D721Med (cell line): ENCODE measurements at places on chromosomes 16 and 17.

GRCh38 chr16:56262148-56262547 is 70.9 kb downstream of the GNAO1 start:
- DNase-seq = no peak

- no peak for DNase-seq
These were observed 40.0 kb downstream of the SMARCE1 start for GRCh38 chr17:40607641-40608040.

DNA sequence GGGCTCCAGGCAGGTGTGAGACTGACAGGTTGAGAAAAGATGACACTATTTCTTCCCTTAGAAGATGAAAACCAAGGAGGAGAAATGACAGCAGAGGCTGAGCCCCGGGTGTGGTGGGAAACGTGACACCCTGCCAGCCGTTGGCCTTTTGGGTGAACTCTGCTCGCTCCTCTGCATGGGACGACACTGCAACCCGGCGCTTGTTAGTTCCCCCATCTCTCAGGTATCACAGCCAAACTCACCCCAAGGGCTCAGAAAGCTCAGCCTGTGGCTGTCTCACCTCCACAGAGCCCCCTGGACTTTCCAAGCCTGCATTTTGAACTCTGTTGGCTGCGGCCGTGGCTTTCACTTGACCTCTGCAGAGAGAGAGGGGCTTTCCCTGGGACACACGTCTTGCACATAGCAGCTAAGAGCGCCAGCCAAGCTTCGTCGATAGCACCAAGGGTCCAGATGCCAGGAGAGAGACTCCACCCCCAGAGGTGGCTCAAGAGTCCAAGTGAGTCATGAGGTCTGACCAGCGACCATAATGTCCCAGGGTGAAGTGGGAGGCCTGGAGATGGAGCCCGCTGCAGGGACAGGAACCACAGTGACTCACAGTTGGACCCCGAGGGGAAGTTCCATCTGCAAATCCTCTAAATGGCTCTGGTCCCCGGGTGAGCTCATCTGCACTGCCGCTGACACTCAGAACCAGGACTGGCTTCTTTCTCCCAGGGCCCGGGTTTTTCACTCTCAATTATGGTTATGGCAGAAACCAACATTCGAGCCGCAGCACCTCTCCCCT is 301.9 kb downstream of the SOX9 start:
- DNase-seq = no peak

DNA sequence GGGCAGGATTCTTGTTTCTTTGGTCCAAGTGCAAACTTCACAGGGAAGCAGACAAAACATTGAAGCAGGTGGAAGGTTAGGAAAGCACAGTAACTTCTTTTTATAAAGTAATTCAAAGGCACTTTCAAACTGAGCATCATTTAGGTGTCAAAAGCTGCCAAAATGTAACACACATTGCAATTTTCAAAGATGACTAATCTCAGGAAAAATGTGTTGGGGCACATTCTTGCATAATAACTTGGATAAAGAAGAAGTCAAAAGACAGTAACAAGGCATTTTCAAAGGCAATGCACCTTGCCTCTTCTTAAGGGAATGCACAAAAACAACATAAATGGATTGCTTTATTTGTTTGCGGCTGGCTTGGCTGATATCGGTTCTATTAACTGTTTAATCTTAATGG is 3.6 kb downstream of the KCNJ2 start:
- DNase-seq = no peak

DNA sequence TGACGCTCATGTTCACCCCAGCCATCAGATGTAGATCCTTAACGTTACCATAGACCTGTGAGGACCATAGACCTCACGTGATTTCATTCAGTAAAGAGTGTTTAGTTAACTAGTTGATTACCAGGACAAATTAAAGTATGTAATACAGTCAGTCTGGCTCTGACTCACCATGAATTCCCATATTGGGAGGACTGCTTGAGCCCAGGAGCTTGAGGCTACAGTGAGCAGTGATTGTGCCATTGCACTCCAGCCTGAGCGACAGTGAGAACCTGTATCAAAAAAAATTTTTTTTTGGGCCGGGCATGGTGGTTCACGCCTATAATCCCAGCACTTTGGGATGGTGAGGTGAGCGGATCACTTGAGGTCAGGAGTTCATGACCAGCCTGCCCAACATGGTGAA is 13.5 kb upstream of the FA2H start:
- DNase-seq = no peak

DNA sequence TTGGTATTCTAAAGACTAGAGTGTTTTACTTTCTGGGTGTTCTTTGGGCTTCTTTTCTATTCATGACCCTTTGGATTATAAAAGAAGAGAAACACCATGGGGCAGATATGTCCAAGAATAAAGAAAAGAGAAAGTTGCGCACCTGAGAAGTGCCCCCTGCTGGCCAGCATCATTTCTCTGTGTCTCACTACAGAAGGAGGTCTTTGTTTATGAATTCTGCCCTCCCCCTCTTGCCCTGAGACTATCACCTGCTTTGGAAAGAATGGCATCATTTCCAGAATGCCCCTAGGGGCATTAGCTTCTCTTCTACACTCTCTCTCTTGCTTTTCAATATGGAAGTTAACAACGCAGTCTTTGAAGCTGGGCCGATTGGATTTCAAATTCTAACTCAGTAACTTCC is 45.0 kb downstream of the CDH13 start:
- DNase-seq = no peak

- no peak for DNase-seq
These were observed 166.2 kb upstream of the KCNJ16 start for GRCh38 chr17:69908626-69909368.

DNA sequence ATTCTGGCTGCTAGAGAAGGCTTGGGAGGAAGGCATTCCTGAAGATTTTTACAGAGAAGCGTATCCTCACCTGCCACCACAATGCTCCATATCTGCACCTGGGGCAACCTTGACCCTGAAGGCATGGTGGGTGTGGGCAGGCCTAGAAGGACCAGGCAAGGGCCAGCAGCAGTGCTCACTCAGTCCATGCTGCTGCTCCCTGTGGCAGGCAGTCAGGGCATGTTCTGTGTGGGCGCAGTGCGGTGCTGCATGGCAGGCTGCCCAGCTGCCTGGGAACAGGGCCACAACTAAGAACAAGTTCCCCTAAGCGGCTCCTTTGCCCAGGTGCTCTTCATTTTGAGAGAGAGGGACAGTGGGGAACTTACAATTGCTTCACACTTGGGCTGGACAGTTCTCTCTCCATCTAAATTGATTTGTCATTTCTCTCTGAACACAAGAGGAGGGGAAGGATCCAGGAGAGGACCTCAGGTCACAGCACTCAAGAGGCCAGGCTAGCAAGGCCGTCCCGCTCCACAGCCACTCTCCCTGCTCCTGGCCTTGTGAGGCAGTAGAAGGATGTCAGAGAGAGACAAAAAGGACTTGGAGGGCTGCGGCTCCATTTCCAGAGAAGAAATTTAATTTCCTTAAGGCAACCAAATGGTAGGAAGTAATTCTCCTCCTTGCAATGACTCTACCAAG is 158.8 kb downstream of the AATF start:
- DNase-seq = no peak

GRCh38 chr16:3727806-3728381 is 10.6 kb upstream of the TRAP1 start:
- no peak for DNase-seq

GRCh38 chr17:17848311-17849082 is 11.7 kb upstream of the SREBF1 start:
- DNase-seq = no peak

DNA sequence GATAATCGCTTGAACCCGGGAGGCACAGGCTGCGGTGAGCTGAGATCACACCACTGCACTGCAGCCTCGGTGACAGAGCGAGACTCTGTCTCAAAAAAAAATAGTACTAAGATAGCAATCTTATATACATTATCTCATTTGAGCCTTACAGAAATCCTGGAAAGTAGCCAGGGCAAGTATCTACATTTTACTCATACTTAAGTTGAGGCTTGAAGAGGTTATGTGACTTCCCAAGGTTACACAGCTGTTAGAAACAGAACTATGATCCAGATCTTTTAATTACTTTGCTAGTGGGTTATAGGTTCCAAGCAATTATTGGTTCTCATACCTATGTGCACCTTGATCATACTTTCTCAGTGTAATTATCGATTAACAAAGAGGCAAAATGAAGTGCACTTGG is 15.4 kb downstream of the C17orf78 start:
- no peak for DNase-seq
